ENCODE measurements at places on chromosomes 5 and 9.

GRCh38 chr9:132749306-132749705 lies 79.0 kb downstream of the GTF3C4 start:
- DNase-seq = no peak

DNA sequence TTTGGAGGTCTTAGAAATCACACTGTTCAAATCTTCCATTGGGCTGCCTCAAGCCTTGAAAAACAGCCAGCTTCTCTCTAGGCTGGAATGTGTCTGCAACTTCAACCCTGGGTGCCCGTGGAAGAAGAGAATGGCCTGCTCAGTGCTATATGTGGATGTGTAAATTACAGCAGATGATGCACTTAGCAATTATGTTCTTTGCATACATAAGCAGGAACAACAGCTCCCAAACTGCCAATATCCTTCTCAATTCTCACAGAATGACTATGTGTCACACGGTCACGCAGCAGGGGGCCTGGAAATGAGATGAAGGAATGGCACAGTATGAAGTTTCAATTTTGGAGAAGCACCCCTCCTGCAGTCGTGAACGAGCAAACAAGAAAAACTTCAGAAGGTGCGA lies 175.2 kb upstream of the SMARCA2 start:
- no peak for DNase-seq

GRCh38 chr9:127182901-127183746 lies 60.7 kb upstream of the ANGPTL2 start:
- no peak for DNase-seq

DNA sequence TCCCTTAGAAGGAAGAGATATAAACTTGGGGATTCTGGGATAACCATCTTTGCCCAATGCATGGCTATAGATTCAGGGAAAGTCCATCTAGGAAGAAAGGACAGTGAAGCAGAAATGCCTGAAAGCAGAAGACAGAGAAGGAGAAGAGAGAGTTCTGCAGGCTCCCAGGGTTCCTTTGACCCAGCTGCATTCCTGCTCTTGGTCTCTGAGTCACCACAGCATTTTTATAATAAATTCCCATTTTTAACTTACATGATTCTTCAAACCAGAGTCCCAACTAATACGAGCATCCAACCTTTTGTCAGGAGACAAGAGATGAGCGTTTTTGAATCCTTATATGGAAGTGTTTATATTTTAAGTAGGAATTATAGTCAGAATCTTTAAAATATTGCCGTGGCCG lies 12.0 kb upstream of the AOPEP start:
- DNase-seq = no peak

DNA sequence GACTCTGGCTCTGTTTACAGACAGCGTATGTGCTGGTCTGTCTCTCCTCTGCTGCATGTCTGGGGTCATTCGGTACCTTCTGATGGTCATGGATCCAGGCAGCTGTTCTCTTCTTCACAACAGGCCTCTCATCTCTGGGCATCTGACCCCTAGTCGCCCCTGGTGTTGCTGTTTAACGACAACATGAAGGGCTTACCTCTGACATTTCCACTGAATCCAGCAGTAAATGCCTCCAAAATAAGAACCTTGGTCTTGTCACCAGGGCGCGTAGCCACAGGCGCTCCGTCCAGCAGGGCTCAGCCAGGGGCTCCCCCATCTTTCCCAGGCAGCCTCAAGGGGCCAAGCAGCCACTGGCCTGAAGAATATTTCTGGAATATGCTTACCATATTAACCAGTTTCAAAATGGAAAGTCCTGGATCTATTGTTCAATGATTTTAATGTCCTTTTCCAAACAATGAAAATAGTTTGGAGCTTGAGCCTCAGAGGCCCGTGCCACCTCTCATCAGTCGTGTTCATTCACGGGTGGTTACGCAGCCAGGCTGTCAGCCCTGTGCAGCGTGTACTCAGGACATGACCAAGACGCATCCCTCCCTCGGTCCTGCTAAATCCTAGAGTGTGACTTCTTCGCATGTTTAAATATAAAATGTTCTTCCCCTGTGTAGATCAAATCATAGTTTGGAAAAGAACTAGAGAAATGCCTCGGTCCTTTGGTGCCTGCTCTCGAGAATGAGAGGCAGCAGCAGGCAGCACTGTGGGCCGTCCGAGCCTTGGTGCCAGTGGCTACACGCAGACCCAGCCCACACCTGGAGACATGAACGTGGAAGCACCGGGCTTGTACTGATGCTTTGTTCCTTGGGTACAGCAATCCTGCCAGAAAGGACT lies 30.1 kb upstream of the LRRC14B start:
- no peak for DNase-seq

- DNase-seq = no peak
Observed at GRCh38 chr9:84163052-84163650, 177.4 kb downstream of the SLC28A3 start.

GRCh38 chr9:83628540-83628939 lies 5.6 kb downstream of the IDNK start:
- no peak for DNase-seq
